ENCODE measurements at places on chromosomes 1 and 21. TPM values are rescaled to one million over a fixed set of nuclear protein-coding genes. Genes with fewer than 3 reads are reported as not detected.

DNA sequence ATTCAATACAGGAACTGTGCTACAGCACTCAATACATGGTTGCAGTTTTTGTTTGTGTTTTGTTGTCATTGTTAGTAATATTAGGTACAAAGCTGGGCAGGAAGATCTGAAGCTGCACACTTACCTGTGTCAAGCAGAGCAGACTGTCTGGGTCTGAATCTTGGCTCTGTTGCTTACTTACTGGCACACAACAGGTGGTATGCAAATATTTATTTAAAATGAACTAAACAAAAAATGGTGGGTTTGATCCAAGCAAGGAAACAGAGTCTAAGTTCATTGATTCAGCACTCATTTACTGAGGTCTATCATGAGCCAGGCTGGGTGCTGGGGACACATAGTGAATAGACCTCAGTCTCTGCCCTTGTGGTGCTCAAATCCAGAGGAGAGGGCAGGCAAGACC, 230.4 kb downstream of the OMA1 start:
- no peak for DNase-seq

DNA sequence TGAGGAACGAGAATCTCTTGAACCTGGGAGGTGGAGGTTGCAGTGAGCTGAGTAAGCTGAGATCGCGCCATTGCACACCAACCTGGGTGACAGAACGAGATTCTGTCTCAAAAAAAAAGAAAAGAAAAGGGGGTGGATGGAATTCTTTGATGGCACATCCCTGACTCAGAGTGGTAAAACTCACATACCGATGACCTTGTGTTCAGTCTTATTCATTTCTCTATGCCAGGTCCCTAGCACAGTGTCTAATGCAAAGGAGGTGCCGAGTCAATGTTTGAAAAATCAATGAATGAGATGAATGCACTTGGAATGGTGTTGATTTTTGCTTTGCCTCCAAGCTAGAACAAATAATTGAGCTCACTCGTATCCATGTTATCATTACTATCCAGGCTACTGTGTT, 18.5 kb upstream of the FAM20B start:
- no peak for DNase-seq

DNA sequence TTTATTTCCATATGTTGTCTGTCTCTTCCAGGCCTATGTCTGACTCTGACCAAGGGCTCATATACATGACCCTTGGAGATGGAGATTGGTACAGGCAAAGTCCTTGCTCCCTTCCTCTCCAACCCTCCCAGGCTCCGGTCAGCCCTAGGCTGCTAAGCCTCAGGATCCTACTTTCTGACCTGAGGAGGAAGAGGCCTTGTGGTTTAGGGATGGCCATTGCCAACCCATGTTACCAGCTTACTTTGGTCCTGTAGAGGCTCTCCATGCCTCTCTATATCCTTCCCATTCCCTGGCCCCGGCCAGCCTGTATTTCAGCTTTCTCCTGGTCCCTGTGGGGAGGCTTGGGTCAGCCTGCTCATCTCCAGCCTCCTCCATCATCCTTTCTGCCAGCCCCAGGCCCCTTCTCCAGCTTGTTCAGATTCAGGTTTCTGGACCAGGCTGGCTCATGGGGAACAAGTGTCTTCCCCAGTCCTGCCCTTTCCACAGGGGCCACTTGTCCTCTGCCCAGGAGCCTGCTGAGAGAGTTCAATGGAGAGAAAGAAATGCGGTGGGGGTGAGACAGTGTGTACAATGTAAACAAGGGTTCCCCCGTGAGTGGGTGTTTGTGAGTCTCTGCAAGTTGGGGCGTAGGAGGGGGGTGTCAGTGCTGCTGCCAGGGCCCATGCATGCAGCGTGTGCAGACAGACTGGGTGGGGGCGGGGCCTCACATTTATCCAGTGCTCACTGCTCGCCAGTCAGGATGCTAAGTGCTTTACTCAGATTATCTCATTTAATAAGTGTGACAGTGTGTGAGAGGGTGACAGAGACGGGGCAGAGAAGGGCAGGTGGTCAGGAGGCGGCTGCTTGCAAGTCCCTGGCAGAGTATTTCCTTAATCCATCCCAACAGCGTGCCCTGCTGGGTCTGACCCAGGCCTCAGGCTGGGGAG, 31.3 kb upstream of the FOXO6 start:
- DNase-seq: no peak

DNA sequence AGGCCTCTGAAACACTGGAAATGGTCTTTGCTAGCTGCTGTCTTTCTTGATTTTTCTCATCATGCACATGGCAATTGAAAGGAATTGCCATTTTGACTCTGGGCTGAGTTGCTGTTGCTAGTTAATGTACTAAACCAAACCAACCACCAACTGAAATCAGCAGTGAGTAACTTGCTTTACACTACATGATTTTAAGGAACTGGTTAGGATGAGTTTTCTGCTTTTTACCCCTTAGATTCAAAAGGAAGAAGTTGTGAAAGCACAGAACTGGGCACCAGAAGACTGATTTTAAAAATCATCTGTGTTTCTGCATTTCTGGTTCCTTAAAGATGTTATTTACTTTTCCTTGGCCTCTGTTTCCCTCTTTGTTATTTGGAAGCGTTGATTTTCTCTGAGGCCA, 361.9 kb downstream of the HLX start:
- DNase-seq: no peak

GRCh38 chr1:192057766-192058165, 100.5 kb upstream of the RGS18 start:
- DNase-seq: no peak

DNA sequence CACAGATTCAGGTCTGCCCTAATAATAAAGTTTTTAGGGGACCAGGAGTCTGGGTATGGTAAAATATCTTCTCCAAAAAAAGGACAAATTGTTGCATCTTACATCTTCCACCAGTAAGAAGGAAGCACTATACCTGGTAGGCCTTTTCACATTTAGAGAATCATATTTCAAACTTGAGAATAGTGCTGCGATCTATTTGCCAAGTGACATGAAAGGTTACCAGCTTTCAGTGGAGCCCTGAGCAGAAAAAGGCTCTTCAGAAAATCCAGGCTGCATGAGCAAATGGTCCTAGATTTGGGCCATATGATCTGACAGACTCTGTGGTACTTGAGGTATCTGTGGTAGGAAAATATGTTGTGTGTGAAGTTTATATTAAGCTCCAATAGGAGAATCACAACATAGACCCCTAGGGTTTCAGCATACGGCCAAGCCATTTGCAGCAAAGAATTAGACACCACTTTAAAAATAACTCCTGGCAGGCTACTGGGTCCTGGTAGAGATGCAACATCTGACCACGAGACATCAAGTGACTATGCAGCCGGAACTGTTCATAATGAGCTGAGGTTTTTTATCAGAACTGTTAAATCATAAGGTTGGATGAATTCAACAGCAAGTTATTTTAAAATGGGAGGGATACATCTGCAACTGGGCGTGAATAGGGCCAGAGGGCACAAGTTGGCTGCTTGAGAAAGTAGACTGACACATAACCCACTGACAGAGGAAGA, 38.6 kb upstream of the CCDC190 start:
- no peak for DNase-seq

DNA sequence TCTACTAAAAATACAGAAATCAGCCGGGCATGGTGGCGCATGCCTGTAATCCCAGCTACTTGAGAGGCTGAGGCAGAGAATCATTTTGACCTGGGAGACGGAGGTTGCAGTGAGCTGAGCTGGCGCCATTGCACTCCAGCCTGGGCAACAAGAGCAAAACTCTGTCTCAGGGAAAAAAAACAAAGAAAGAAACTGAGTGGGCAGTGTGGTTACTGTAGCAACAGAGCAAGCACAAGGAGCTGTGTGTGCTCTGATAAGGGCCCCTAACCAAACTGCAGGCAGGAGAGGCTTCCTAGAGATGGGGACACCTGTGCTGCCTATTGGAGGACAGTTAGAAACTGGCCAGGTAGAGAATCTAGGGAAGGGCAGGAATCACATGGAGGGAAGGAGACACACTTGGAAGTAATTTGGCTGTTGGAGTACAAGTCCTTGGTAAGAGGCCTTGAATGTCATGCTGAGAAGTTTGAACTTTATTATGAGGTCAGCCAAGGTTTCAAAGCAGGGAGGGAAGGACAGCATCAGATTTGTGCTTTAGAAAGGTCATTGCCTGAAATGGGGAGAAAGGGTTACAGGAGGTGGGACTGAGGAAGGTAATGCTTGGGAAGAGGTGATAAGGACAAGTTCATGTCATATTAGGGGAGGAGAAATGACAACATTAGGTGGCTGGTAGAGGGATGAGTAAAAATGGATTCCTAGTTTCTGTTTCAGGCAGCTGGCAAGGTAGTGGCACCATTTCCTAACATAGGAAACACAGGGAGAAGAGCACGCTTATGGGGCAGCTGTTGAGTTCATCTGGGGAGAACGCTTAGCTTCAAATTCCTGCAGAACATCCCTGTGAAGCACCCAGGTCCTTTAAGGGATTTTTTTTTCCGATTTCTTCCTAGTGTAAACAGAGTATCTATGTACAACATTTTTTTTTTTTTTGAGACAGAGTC, 69.2 kb upstream of the ARTN start:
- DNase-seq: no peak

GRCh38 chr21:44650973-44651675, 3.3 kb downstream of the KRTAP12-4 start:
- DNase-seq: no peak

DNA sequence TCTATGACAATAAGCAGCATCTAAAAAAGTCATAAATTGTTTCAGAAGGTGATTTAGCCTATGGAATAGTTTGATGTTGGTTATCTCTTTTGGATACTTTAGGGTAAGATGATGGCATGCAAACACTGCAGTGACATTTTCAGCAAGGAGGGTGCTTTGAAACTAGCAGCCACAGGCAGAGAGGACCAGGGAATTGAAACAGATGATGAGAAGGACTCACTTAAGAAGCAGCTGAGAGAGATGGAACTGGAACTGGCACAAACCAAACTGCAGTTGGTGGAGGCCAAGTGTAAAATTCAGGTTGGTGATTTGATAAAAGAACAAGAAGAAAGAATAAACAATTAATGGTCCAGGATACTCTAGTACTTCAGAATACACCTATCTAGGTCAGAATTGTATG, 11.2 kb upstream of the CACYBP start:
- no peak for DNase-seq

GRCh38 chr1:21700094-21700493, 30.9 kb upstream of the RAP1GAP start:
- no peak for DNase-seq

PGLYRP3 gene
- total RNA-seq: not detected

DYNLT5 gene
- total RNA-seq: 10.3 TPM
